ENCODE measurements at places on chromosomes 12 and 14. TPM values are rescaled to one million over a fixed set of nuclear protein-coding genes. Genes with fewer than 3 reads are reported as not detected.

The ISCA2 gene
- total RNA-seq: 26.1 TPM

The TMPRSS12 gene
- total RNA-seq: not detected

The OR6C2 gene
- not detected for total RNA-seq

GRCh38 chr14:97878206-97878605 is 1081.0 kb downstream of the VRK1 start:
- no peak overlapping the region for H3K4me3 ChIP-seq
- no peak overlapping the region for H3K27ac ChIP-seq
- H3K4me1 ChIP-seq: no peaks in the 10 kb centered on the region
- no peaks in the 10 kb centered on the region for H3K27me3 ChIP-seq

DNA sequence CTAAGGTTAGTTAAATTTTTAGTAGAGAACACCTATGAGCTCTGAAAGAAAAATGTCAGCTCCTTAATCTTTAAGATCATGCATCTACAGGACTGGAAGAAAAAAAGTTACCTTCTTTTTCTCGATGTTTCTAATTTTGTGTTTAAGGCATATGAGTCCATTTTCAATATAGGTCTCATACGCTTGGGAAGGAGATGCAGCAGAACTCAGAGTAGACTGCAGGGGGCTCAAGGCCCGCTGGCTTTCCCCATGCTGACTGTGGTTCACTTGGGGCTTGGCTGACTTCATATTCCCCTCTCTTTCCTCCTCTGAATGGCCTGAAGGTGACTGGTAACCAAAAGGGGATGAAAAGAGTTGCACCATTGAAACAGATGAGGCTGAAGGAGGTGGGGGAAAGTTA is 1.5 kb downstream of the CAPRIN2 start:
- peak overlapping the region; percentile 90 for H3K27ac ChIP-seq
- peak; percentile 33 for DNase-seq
- H3K36me3 ChIP-seq: no peaks in the 10 kb centered on the region
- H3K4me1 ChIP-seq: peaks cover 36% of the 10 kb centered on the region

GRCh38 chr14:99425272-99425681 is 55.4 kb downstream of the SETD3 start:
- H3K27me3 ChIP-seq: no peaks in the 10 kb centered on the region
- H3K4me1 ChIP-seq: no peaks in the 10 kb centered on the region
- no peak overlapping the region for H3K27ac ChIP-seq
- H3K4me3 ChIP-seq: no peak overlapping the region
- no peaks in the 10 kb centered on the region for H3K36me3 ChIP-seq

DNA sequence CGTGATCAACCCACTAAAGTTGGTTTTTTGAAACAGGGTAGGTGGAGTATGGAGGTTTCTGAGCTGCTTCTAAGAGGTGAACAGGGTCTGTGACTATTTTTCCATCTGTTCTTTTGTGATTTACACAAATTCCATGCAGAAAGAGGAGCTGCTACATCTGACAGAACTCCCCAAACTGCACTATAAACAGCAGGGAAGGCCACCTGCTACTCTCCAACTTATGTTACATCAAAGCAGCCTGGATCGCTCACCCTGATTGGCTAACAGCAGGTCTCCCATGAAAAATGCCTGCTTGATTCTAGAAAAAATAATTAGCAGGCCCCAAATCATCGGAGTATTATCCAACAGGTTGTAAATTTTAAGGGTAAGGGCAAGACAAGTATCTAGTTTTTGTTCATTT is 282.9 kb upstream of the FLRT2 start:
- H3K27me3 ChIP-seq: no peaks in the 10 kb centered on the region
- no peak overlapping the region for H3K27ac ChIP-seq
- H3K4me1 ChIP-seq: no peaks in the 10 kb centered on the region

DNA sequence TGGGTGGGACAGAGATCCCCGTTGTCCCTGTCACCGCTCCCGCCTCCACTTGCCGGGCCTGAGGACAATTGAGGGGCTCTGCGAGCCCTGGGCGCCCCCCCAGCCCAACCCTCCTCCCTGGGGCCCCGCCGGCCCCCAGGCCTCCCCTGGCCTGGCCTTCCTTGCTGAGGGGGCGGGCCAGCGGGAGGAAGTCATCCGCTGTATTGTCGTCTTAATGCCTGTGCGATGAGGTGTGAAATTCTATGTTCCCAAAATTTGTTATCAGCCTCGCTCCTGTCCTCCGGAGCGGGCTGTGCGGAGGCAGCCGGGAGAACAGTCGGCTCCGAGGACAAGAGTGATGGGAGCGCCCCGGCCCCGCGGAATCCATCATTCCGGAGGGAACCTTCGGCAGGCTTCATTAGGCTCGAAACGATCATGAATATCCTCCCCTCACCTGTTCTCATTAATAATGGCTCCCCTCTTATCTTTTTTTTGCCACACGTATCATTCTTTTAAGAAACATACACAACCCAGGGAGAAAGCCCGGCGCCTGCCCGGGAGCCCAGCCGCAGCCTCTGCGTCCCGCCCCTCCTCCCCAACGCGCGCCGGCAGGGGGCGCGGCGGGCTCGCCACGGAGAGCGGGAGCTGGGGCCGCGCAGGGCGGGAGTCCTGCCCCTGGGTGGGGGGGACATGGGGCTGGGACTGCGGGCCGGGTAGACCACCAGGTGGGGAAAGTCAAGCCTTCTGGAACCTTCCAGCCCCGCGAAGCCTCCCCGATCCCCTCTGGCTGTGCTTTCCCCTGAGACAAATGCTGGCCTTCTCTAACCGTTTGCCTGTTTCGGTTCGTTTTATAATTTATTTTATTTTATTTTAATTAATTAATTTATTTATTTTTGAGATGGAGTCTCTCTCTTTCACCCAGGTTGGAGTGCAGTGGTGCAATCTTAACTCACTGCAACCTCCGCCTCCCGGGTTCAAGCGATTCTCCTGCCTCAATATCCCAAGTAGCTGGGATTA is 17.1 kb upstream of the DLK1 start:
- no peak for DNase-seq
- H3K4me1 ChIP-seq: no peaks in the 10 kb centered on the region

DNA sequence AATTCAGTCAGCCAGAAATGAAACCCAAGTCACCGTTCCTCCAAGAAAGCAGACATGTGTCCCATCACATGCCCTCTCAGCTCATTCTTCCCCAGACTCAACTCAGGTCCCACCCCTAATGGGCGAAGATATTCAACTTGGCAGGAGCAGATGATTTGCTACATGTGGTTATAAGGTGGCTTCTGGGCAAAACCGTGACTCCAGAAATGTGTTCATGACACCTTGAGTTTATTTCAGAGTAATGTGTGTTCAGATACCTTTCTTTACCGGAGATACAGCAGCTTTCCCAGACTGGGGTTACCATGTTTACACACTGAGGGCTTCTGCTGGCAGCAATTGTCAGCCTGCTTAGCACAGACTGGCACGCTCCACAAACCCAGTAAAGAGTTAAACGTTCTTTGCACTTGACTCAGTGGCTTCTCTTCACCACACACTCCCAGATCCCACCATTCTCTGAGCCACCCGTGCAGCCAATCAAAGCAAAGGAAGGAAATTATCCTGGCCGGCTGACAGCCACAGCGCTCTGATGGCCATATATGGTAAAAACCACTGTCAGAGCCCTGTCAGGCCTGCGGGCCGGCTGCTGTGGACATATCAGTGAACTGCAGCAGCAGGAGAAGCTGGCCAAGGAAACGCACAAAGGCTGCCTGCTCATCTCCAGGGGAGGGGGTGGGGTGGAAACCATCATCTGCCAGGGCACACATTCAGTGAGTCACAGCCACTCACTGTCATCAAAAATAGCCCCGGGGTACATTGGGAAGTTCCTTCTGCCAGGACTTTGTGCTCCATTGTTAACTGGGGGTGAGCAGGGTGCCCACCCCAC is 39.9 kb downstream of the CORO1C start:
- H3K4me1 ChIP-seq: peaks cover 52% of the 10 kb centered on the region
- peak; percentile 76 for DNase-seq
- no peaks in the 10 kb centered on the region for H3K27me3 ChIP-seq
- peaks cover 9% of the 10 kb centered on the region for H3K36me3 ChIP-seq
- H3K27ac ChIP-seq: peak overlapping the region; percentile 81
- peak overlapping the region; percentile 46 for H3K4me3 ChIP-seq

GRCh38 chr12:57159311-57159710 is 11.9 kb upstream of the LRP1-AS start:
- no peak for DNase-seq
- no peaks in the 10 kb centered on the region for H3K36me3 ChIP-seq
- no peaks in the 10 kb centered on the region for H3K4me1 ChIP-seq
- H3K4me3 ChIP-seq: no peak overlapping the region
- no peaks in the 10 kb centered on the region for H3K27me3 ChIP-seq

DNA sequence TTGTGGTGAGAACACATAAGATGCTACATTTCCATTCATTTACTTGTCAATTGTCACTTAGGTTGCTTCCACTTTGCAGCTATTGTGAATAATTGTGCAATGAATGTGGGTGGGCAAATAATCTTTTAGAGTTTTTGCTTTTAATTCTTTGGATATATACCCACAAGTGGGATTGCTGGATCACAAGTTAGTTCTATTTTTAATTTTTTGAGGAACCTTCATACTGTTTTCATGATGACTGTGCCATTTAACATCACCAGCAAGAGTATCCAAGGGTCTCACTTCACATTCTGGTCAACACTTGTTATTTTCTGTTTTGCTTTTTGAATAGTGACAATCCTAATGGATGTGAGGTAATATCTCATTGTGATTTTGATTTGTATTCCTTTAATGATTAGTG is 10.5 kb downstream of the CLEC6A start:
- H3K27ac ChIP-seq: no peak overlapping the region
- H3K27me3 ChIP-seq: no peaks in the 10 kb centered on the region
- no peaks in the 10 kb centered on the region for H3K36me3 ChIP-seq
- no peaks in the 10 kb centered on the region for H3K4me1 ChIP-seq
- DNase-seq: no peak
- H3K4me3 ChIP-seq: no peak overlapping the region
